ENCODE measurements at places on chromosomes 1 and 21.

- no peak for DNase-seq
Measured at GRCh38 chr1:219365451-219365850, 191.8 kb downstream of the LYPLAL1 start.

GRCh38 chr1:233661376-233662159, 47.7 kb downstream of the KCNK1 start:
- DNase-seq, result no peak

GRCh38 chr1:151596166-151596953, 15.5 kb upstream of the SNX27 start:
- no peak for DNase-seq

- DNase-seq, result no peak
Measured at GRCh38 chr1:248696774-248697173, 5.8 kb downstream of the OR14I1 start.

GRCh38 chr1:240190881-240191401, 99.3 kb downstream of the FMN2 start:
- DNase-seq, result peak; percentile 61

DNA sequence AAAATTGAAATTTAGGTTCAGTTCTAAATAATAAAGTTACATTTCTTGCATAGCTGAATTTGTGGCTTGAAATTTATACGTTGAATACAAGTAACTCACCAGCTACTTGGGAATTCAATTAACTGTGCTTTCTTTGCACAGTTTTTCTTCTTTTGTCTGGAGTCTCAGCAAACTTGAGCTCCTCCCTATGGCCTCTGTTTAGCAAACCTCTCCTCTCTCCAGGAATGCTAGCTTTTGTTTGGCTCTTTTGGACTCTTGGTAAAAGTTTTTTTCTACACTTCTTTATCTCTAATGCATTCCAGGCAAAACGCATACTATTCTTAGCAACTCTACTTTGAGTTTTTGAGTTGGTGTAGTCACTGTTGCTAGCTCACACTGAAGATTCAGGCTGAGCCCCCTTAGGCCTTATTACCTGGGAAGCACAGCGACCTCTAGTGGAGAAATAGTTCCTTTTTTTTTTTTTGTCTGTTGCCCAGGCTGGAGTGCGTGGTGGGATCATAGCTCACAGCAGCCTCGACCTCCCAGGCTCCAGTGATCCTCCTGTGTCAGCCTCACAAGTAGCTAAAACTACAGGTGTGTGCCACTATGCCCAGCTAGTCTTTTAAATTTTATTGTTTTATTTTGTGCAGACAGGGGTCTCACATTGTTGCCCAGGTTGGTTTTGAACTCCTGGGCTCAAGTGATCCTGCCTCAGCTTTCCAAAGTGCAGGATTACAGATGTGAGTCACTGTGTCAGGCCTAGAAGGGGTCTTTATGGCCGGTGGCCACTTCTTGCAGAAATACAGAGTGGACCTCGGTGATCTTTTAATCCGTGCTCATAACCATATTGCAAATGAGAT, 61.7 kb downstream of the CASQ2 start:
- peak; percentile 47 for DNase-seq

- no peak for DNase-seq
Measured at GRCh38 chr21:31041295-31042079, 3.2 kb upstream of the KRTAP19-8 start.

DNA sequence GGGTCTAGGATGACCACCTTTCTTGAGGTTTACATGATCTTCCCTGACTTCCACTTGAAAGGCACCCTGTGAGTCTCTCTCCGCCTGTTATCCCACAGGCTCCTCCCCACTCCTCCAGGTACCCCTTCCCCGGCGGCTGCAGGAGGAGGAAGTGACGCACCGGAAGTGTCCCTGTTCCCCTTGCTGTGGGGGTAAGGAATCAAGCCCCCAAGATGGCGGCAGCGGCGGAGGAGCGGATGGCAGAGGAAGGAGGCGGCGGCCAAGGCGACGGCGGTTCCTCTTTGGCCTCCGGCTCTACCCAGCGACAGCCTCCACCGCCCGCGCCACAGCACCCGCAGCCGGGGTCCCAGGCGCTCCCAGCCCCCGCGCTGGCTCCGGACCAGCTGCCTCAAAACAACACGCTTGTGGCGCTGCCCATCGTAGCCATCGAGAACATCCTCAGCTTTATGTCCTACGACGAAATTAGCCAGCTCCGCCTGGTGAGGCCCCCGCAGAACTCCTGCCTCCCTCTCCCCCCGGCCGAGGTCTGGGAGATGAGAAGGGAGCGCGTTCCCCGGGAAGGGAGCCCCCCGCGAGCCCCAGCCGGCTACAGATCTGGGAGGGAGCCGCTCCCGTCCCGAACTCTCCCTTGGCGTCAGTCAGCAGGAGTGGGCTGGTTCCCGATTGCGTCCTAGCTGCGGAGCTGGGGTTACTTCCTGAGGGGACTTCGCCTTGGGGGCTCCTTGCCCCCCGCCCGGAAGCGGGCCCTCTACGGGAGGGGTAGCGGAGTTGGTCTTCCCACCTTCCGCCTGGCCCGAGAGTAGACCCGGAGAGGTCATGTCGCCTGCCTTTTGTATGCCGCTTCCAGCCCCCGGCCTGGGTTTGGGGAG, at the start of gene FBXO28:
TSS of gene FBXO28 (plus strand) at position 194 of the 869 bp plus-strand sequence. CDS start at position 213, 19 bp downstream.
- DNase-seq, result peak; percentile 95

- peak; percentile 83 for DNase-seq
Measured at GRCh38 chr1:67149179-67149770, 14.5 kb upstream of the C1orf141 start.

GRCh38 chr1:182601913-182602312, 2.3 kb downstream of the RGS16 start:
- DNase-seq, result no peak

DNA sequence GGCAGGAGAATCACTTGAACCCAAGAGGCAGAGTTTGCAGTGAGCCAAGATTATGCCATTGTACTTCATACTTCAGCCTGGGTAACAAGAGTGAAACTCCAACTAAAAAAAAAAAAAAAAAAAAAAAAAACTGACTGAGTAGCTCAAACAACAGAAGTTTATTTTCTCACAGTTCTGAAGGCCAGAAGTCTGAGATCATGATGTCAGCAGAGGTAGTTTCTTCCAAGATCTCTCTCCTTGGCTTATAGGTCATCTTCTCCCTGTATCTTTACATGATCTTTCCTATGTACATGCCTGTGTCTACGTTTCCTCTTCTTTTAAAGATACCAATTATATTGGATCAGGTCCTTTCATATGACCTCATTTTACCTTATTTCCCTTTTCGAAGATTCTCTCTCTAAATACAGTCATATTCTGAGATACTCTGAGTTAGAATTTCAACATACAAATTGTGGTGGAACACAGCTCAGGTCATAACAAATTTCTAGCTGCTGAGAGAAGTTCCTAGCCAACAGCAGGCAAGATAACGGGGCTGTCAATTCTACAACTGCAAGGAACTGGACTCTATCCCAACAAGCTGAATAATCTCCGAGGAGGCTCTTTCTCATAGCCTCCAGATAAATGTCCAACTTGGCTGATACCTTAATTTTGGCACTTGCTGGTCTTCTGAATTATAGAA, 187.7 kb upstream of the ADAMTS5 start:
- DNase-seq, result no peak

DNA sequence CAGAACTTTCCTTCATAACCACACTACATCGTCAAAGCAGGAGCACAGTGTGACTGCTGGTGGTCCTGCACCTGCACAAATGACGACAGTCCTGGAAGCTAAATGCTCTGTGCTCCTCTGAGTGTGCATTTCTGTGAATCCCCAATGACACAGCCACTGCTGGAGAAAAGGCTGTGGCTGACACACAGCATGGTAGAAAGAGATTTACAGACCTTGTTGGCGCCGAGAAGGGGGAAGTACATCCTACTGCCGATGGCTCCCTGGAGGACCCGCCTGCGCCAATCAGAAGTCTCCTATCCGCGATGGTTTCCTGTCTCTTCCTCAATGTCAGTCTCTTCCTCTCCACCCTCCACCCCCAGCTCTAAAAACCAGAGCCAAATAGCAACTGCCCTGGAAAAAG, 115.4 kb upstream of the RAB4A start:
- no peak for DNase-seq

GRCh38 chr21:14766241-14766640, 220.1 kb upstream of the SAMSN1 start:
- DNase-seq, result no peak

DNA sequence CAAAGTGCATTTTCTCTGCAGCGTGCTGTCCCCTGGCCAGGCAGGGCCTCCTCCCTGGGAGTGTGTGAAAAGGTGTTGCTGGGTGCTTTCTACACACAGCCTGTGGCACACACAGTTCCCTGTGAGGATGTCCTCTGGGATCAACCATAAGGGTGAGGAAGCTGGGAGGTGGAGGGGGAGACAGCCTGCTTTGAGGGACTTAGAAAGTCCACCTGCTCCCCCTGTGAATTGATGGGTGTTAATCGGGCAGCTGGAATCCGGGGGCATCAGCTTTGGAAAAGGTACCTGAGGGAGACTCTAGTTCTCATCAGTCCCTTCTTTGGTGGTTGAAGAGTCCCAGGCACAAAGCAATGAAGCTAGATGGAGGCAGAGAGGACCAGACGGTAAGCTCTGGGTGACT, 35.8 kb downstream of the LHX4 start:
- no peak for DNase-seq

GRCh38 chr1:7585216-7585907, 185.7 kb upstream of the VAMP3 start:
- no peak for DNase-seq

- DNase-seq, result no peak
Measured at GRCh38 chr1:81950037-81950436, 149.3 kb downstream of the ADGRL2 start.

- no peak for DNase-seq
Measured at GRCh38 chr1:147902253-147902845, at the start of gene GJA8. GJA8 (plus strand) TSS chr1:147902795; CDS start chr1:147907956, 5,161 bp downstream.

GRCh38 chr1:3490046-3490745, 35.7 kb downstream of the ARHGEF16 start:
- DNase-seq, result no peak

- DNase-seq, result no peak
Measured at GRCh38 chr1:56265216-56265615, 314.1 kb downstream of the PLPP3 start.

- DNase-seq, result no peak
Measured at GRCh38 chr21:25036775-25037174, 570.5 kb downstream of the MRPL39 start.

DNA sequence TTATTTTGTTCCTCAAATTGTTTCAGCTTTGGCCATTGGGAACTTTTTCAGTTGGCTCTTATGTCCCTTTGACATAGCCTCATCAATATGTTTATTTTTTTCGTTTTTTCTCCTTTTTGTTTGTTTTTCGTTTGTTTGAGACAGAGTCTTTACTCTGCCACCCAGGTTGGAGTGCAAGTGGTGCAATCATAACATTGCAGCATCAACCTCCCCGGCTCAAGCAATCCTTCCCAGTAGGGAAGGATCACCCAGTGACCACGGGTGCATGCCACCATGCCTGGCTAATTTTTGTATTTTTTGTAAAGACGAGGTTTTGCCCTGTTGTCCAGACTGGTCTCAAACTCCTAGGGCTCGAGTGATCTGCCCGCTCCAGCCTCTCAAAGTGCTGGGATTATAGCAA, 8.1 kb downstream of the POLR3GL start:
- no peak for DNase-seq

- DNase-seq, result no peak
Measured at GRCh38 chr1:38329644-38330043, 283.1 kb upstream of the POU3F1 start.

- no peak for DNase-seq
Measured at GRCh38 chr1:234956821-234957329, 171.8 kb downstream of the TOMM20 start.

GRCh38 chr1:184150776-184151531, 99.4 kb downstream of the TSEN15 start:
- DNase-seq, result no peak

GRCh38 chr1:2863648-2863963, 62.1 kb upstream of the TTC34 start:
- DNase-seq, result no peak

DNA sequence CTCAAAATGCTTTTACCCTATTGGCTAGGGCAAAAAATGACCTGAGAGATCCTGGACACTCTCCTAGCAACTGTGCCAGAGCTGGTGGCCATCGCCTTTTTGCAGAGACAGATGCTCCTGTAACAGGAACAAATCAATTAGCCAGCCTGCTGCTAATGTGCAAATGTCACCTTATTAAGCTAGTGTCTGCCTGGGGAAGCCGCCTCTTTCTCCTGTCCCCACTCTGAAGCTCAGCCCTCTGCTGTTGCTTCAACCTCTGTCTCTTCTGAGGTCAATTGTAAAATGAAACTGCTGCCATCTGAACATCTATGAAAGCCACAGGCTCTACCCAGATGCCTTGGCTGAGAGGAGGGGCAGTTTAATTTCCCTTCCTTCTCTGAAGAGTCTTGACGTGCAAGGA, 85.5 kb upstream of the CACNA1E start:
- no peak for DNase-seq

DNA sequence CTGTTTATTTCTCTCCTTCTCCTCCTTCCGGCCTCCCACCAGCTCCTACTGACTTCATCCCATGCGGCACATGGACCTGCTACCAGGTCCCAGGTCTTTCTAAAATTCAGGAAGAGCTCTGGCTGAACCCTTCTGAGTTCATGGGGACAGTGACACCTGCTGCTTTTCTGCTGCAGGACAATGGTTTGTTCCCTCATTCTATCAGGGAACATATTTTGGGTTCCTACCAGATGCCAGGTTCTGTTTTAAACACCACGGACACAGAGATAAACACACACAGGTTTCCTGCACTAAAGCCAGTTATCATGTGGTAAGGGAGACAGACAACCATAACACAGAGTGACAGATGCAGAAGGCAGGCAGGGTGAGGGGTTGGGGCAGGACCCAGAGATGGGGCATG, 114.0 kb upstream of the RAB4A start:
- DNase-seq, result peak; percentile 37

DNA sequence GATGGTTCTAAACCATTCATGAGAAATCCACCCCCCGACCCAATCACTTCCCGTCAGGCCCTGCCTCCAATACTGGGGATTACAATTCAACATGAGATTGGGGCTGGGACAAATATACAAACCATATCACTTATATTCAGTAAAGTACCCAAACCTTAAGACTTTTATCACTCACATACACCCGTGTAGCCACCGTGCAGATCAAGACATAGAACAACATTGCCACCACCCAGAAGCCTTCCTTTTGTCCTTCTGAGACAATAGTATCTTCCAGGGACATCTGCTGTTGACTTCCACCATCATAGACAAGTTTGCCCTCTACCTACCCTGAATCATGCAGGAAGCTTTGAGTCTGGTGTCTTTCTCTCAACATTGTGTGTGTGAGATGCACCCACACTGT, 37.5 kb downstream of the CLIC6 start:
- DNase-seq, result no peak

Measured in NCI-H510A treated with DMSO at 0.1 percent for 48 hours (cell line).